ENCODE measurements at places on chromosomes 3 and 15.
A peak's percentile ranks its signal among the peaks of the same experiment; 100 is the strongest.

DNA sequence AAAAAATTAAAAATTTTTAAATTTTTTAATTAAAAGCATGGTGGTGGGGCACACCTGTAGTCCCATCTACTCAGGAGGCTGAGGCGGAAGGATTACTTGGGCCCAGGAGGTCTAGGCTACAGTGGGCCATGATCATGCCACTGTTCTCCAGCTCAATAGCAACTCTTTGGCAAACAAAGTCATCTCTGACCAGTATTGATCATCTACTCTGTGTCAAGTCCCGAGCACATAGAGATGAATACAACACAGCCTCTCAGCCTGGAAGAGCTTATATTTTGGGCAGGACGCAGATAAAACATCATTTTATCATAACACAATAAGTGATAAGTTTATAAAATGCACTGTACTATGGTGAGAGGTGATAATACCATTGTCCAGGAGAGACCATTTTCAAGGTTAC is 281.6 kb upstream of the GADL1 start:
- no peak for DNase-seq

GRCh38 chr3:27639271-27639670 is 82.9 kb downstream of the EOMES start:
- DNase-seq: no peak

- DNase-seq: no peak
Measured at GRCh38 chr3:102750322-102750721, 315.5 kb downstream of the ZPLD1 start.

DNA sequence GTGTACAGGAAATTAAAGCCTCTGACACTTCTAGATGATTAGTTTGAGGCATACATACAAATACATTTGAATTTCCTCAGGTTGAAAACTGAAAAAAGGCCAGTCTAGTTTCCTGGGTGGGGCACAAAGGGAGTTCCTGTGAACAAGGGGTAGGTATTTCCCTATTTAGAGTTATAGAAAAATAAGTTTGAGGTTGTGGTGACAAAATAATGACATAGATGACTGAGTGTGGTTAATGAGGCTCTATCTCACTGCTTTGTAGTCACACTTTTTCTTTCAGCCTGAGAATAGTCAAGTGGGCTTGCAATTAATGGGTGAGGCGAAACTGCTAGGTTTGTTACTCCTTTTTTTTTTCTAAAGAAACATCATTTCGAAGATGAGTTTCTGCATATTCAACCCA is 4.3 kb downstream of the SLCO3A1 start:
- DNase-seq: no peak

- DNase-seq: no peak
Measured at GRCh38 chr3:41213588-41213987, 14.3 kb downstream of the CTNNB1 start.

- DNase-seq: peak; percentile 51
Measured at GRCh38 chr15:86231864-86232721, 152.4 kb downstream of the AGBL1 start.

- DNase-seq: no peak
Measured at GRCh38 chr15:40064231-40064894, 25.4 kb upstream of the SRP14 start.

DNA sequence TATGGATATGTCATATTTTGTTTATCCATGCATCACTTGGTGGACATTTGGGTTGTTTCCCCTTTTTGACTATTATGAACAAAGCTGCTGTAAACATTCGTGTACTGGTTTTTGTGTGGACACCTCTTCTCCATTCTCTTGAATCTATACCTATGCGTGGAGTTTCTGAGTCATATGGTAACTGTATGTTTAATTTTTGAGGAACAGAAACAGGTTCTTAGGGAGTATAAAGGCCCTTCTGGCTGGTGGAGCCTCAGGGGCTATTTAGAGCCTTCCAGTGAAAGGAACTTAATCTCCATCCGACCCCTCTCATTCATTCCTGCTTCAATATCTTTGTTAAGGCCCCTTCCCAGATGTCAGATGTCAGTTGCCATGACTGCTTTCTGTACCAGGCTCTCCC is 14.1 kb upstream of the CTXND1 start:
- DNase-seq: no peak

DNA sequence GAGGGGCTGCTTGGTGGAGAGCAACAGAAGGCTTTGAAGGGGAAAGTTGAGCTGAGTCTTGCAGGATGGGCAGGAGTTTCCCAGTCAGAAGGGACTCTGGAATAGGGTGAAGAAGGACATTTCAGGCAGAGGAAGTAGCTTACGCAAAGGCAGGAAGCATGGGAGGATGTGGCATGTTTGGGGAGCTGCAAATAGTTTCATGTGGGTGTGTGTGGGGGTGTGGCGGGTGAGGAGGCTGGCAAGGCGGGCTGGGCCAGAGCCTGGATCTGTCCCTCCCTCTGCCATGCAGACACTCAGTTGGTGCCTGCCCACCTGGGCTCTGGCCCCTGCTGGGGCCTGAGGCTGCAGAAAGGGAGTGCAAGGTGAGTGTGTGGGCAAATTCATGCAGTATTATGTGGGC is 10.4 kb downstream of the TEX264 start:
- DNase-seq: no peak

DNA sequence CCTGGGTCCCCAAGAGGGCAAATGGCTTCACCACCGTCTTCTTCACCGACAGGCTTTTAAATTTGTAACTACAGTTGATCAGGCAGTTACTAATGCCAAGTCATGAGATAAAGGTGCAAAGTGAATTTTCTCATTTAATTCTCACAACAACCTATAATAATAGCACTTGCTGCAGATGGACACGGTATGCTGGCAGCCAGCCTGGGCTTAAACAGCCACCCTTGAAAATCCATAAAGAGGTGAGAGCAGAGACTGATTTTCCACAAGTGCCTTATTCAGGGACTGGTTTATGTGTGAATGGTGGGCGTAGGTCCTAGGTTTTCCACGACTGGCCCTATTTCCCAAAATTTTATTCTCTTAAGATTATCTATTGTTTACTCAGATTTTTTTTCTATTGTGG is 117.8 kb downstream of the RAB11A start:
- DNase-seq: no peak

- DNase-seq: no peak
Measured at GRCh38 chr3:167497903-167498302, 24.1 kb upstream of the SERPINI2 start.

DNA sequence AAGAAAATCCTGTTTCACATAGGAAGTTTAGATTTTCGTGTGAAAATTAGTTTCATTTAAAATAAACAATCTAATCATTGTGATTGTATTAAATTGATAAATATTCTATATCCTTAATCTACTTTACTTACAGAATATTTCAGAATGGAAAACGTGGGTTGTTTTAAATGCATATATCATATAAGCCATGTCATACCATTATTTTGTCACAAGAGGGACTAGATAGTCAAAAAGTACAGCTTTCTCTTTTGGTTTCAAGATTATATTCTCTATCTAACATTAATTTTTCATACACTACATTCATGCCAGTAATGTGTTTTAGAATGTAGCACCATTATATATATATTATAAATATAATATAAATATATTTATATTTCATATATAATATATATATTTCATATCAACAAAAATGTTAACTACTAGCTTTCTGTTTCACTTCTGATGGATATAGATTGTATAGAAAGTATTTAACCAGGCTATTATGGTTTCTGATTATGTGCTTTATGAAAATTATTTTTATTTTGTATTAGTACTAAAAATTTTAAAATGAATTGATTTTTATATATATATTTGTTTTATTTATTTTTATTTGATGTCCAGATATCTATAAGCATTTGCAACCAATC is 45.3 kb downstream of the OSTN start:
- no peak for DNase-seq

- no peak for DNase-seq
Measured at GRCh38 chr15:64894395-64895056, 17.2 kb upstream of the ANKDD1A start.

DNA sequence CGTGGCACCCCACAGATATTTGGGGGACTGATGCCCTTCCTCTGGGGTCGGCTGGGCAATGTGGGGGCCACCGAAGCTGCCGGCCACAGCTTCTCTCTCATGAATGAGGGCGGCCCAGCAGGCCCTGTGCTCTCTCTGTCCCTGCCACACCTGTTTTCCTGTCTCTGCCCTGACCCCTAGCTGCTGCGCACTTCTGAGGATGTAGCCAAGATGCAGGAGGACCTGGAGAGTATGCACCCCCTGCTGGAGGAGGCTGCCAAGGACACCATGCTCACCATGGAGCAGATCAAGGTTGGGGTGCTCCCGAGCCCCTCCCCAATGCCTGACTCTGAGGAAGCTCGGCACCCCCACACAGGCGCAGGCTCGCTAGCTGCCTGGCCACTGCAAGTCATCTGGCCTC is 59.7 kb downstream of the SEMA3G start:
- no peak for DNase-seq

DNA sequence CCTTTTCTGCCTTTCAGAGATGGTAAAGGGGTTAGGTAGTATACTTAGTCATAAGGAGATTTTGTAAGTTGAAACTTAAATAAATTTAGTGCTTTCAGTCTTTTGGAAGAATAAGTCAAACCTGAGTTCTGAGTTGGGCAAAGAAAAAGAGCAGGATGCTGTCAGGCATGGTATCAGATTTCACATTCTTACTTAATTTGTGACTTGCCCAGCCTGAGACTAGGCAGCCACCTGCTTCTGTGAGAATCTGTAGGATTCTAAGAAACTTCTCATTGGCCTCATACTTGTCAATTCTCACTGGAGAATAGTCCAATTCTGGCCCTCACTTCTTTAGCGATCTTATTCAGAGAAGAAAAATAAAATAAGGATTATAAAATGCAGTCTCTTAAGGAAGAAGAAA is 577.5 kb downstream of the DIPK2A start:
- no peak for DNase-seq

DNA sequence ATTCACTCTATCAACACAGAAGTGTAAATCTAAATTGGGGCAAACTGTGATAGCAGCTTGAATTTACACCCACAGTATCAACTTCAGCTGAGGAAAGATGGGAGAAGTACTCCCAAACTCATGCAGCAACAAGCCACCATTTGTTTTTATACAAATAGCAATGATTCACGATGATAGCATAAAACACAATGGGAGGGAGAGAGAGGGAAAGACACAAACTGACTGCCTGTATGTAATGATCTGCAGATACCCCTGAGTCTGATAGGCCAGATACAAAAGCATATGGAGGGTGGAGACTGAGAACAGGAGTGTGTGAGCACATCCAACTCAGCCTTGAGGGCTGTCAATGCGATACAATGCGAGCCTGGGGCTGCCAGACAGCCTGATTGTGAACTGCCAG is 79.2 kb downstream of the CNTN3 start:
- no peak for DNase-seq

GRCh38 chr15:74573987-74574386 is 33.0 kb downstream of the ARID3B start:
- no peak for DNase-seq

DNA sequence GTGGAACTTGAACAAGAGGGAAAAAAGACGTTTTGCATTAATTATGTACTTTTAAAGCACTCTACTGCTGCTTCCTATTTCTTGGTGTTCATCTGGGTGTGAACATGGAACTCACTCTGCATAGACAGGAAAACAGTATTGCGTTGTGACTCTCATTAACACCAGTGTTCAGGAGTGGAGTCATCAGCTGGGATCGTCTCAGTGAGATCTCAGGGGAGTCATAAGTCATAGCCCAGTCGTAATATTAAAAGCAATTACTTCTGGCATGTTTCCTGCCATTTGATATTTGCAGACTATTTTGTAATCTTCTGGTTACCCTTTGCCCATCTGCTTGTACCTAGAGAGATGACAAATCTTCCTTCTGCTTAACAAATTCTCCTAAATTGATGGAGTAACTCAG is 462.0 kb upstream of the ATP11B start:
- DNase-seq: no peak

- no peak for DNase-seq
Measured at GRCh38 chr15:50353251-50353974, 1.6 kb downstream of the GABPB1 start.

DNA sequence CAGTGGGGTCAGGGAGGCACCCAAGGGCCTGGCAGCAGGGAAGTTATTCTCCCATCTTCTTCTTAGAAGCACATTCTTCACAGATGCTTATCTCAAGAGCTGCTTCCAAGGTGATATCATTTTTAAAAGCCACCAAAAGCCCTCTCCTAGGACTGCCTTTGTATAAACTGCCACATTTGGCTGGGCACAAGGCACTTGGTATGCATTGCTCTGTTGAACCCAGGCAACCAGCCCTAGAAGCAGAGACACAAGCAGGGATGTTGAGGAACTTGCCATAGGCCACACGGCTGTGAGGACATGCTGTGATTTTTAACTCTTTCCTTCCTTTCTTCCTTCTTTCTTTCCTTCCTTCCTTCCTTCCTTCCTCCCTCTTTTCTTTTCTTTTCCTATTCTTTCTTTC is 7.4 kb upstream of the SLC6A1 start:
- DNase-seq: no peak

GRCh38 chr3:146313031-146313745 is 62.3 kb upstream of the PLSCR4 start:
- DNase-seq: no peak

DNA sequence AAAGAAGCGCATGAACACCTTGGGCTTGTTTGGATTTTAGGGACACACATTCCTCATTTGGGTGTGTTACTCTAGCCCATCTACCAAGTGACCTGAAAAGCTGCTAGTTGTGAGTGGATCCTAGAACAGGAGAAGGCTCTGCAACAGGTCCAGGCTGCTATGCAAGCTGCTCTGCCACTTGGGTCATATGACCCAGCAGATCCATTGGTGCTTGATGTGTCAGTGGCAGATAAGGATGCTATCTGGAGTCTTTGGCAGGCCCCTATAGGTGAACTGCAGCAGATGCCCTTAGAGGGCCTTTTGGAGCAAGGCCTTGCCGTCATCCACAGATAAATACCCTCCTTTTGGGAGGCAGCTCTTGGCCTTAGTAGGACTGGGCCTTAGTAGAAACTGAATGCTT is 53.2 kb downstream of the PAQR5 start:
- no peak for DNase-seq

- peak; percentile 81 for DNase-seq
Measured at GRCh38 chr15:97903971-97904572, 56.4 kb upstream of the ARRDC4 start.

DNA sequence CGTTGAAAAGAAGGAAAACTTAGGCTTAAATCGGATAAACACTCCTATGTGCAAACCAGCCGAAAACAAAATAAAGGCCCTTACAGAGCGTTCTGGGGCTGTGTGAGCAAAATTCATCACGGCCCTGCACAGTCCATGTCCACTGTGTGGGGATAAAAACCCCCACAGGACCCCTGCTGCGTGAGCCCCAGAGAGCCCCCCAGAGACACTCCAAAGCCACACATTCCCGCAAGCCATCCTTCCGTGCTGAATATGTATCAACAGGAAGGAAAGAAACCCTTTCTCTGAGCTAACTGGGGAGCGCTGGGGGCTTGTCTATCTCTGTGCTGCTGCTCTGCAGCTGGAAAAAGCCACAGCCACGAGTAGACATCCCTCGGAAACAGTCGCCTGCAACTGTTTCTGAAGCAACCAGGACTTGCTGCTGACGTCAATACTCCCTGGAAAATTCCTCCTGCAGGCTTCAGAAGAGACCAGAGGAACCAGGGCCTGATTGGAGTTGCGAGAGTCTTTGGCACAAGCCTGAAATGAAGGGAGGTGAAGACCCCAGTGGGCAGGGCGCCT is 72.7 kb downstream of the NUP210 start:
- DNase-seq: peak; percentile 46

- no peak for DNase-seq
Measured at GRCh38 chr3:172808969-172809546, 58.5 kb downstream of the ECT2 start.

Data from femur (tissue), 1 donor.